ENCODE measurements at places on chromosomes 1 and 21.
A peak's percentile ranks its signal among the peaks of the same experiment; 100 is the strongest.

DNA sequence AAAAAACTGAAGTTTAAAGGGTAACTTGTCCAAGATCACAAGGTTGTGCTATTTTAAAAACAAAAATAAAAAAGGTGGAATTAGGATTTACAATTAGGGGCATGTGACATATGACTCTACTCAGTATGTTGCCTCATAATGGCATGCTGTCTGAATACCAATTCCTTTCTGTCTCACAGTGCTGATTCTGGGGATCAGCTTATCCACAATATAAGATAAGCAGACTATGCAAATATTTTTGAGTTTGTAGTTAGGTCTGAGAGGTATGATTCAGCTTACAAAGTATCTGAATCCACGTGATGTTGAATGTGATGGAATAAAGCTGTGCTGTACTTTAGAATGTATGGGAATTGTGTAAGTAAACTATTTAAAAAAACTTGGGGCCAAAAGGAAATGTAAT, 216.6 kb downstream of the HHIPL2 start:
- DNase-seq, result no peak

DNA sequence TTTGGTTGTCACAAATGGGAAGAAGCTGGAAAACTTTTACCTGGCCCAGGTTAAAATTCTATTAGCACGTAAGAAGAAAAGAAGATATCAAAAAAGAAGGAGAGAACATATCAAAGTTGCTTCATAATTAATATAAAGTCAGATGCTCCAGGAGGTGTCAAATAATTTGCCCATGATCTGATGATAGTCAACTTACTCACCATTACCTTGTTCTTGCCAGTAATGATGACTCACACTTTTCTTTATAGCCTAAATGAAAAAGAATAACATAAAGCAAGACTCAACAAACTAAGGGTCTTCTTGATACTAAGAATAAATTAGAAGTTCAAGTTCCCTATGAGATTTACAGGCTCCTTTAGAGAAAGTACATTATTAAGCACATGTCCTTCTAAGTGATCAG, 580.4 kb downstream of the TTLL7 start:
- no peak for DNase-seq

GRCh38 chr21:16388911-16389560, 659.3 kb downstream of the USP25 start:
- DNase-seq, result no peak

- no peak for DNase-seq
Observed at GRCh38 chr1:244992833-244993232, 128.5 kb upstream of the HNRNPU start.

- no peak for DNase-seq
Observed at GRCh38 chr1:74652711-74653139, 20.9 kb downstream of the ERICH3 start.

DNA sequence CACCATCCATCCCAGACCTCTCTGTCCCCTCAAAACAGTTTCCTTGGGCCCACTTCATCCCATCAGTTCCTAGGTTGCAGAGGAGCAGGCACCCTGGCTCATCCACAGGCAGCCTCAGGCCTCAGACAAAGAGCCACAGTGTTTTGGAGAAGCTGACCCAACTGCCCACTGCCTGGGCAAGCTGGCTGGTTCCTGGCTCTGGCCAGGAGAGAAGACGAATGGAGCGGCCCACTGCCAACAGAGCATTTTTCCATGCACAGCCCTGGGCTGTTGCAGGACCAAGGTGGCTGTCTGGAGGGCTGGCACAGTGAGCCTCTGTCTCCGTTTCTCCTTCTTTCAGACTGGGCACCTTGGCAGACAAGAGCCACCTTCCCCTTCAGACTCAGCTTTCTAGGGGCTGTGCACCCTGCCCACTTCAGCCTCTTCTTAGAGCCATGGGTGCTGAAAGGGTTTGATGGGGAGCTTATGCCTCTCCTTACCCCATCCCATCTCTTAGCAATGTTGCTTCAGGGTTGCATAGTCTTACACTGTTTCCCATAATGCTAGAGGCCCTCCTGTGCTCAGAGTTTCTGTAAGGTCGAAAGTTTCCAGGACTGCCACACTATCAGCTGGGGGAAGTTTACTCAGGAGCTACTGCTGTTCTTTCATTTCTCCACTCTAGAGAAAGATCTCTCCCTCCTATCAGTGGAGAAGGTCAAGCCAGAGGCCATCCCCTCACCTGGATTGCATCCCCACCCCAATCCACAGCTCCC, 973 bp downstream of the FMOD start:
- no peak for DNase-seq

DNA sequence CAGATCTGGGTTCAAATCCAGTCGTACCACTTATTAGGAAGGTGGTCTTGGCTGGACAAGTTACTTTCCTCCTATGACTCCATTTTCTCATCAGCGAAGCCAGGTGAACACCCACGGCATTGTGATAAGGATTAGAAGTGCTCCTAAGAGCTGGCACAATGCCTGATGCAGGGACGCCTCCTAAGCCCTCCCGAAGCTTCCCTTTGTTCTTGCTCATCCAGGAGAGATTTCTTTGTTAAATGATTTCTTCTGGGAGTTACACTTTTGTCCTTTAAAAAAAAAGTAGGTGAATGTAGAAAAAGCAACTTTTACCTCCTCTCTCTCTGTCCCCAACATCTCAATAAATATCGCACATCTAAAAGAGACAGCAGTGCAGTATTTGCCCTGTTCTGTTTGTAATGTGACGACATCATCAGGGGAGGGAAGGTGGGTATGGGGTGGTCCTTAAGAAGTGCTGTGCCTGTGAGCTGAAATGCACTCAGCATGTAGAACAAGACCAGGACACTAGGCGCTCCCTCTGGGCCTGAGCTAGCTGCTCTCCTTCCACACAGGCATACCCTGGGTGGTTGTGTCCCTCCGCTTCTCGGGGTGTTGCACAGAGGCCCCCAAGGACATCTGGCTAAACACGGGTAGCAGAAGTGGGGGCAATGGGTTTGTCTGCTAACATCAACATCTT, 43.9 kb downstream of the SUSD4 start:
- no peak for DNase-seq

- DNase-seq, result no peak
Observed at GRCh38 chr1:89823679-89824292, 3.0 kb downstream of the LRRC8D start.

DNA sequence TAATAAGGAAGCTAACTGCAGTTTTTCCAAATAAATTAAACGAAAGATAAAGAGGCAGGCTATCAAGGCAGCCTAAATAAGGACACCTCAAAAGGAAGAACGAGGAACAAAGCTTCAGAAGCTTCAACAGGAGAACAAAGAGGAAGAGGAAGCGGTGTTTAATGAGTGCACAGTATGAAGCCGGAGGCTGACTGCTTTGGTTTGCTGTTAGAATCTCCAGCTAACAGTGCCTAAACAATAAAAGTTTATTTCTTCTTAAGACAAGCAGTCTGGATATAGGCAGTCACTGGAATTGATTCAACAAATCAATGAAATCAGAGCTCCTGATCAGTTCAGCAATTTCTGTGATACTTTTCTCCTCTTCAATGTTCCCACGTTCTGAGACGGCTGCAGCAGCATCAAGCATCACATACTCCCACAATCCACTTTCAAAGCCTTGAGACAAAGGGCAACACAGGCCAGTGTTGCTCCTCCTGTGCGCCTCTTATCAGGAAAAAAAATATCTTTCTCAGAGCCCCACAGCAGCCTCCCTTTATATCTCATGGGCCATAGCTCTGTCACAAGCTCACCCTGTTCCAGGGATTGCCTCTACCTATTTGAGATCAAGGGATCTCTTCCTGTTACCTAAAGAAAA, 365.6 kb upstream of the ST6GALNAC5 start:
- no peak for DNase-seq

DNA sequence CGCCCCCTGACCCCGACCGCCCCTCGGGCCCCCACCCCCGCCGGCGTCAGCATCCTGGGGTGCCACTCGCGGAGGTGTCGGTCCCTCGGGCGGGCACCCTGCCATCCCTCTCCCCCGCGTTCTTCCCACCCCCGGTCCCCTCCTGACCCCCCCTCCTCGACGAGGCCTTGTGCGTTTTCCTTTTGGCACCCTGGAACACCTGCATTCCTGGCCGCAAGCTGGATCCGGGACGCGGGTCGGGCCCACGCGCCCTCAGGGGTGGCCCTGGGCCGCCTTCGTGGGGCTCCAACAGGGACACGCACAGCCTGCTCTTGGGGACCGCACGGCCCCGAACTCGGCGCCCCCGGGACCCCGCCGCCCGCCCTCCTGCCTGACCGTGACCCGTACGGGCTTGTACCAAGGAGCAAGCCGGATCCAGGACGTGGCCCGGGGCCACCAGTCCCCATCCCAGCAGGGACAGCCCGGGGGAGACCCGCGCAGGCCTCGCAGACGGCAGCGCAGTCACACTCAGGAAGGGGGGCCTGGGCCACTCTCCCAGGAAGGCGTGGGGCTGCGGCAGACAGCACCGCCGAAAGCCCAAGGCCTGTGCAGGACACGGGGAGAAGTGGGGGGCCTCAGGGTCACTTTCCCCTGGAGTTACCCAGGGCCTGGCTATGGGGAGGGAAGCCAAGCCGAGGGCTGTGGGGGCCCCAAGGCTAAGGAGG, 579 bp upstream of the SLC19A1 start:
- peak; percentile 53 for DNase-seq

- DNase-seq, result no peak
Observed at GRCh38 chr1:48831120-48831978, 54.7 kb upstream of the BEND5 start.

DNA sequence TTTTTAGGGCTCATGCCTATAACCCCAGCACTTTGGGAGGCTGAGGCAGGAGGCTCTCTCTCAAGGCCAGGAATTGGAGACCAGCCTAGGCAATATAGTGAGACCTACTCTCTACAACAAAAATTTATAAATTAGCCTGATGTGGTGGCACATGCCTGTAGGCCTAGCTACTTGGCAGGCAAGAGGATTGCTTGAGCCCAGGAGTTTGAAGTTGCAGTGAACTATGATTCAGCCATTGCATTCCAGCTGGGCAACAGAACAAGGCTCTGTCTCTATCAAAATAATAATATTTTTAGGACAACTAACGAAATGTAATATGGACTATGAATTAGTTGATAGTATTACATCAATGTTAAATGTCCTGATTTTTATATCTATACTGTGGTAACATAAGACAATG, 68.8 kb upstream of the ARID1A start:
- no peak for DNase-seq

DNA sequence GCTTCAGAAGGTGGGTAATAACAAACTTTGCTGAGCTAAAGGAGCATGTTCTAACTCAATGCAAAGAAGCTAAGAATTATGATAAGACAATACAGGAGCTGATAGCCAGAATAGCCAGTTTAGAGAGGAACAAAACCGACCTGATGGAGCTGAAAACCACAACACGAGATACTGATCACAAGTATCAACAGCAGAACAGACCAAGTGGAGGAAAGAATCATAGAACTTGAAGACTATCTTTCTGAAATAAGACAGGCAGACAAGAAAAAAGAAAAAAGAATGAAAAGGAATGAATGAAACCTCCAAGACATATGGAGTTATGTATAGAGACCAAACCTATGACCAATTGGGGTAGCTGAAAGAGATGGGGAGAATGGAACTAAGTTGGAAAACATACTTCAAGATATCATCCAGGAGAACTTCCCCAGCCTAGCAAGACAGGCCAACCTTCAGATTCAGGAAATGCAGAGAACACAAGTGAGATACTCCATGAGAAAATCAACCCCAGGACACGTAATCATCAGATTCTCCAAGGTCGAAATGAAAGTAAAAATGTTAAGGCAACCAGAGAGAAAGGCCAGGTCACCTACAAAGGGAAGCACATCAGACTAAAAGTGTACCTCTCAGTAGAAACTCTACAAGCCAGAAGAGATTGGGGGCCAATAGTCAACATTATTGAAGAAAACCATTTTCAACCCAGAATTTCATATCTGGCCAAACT, 20.5 kb downstream of the CD84 start:
- no peak for DNase-seq

DNA sequence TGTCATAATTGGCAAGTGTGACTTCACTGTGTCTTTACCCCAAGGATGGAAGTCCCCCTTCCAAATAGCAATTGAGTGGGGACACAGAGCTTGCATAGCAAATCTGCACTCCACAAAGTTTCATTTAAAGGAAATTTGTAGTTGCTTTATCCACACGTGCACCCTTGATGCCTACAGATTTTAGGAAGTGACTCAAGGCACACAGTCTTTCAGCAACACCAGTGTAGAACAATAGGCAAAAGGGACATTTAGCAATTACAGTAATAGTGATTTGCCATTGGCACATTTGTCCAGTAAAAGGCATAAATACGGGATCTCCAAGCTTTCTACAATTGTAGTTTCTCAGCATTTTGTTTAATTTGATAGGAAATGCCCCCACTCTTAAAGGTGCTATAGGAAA, 43.4 kb upstream of the KAZN start:
- DNase-seq, result no peak

DNA sequence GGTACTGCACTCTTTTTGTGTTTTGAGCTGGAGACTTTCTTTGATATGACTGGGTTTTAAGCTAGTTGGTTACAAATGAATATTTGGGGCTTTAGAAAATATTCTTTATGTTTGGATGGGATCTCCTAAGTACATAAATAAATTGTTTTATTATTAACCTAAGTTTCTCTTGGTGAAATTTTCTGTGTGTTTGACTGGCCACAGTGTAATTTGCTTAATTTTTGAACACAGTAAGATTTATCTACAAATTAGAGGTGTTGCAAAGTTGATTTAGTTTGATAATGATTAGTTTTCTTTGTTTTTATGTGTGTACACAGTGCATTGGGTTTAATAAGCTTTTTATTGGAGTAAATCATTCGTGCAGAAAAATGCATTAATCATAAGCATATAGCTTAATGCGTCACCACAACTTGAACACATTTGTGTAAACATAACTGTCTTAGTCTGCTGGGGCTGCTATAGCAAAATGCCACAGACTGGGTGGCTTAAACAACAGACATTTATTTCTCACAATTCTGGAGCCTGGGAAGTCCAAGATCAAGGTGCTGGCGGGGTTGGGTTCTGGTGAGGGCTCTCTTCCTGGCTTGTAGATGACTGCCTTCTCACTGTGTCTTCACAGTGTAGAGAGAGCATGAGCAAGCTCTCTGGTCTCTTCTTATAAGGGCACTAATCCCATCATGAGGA, 17.4 kb upstream of the SLC6A9 start:
- no peak for DNase-seq

GRCh38 chr21:28104346-28104745, 888.3 kb downstream of the LTN1 start:
- DNase-seq, result no peak

DNA sequence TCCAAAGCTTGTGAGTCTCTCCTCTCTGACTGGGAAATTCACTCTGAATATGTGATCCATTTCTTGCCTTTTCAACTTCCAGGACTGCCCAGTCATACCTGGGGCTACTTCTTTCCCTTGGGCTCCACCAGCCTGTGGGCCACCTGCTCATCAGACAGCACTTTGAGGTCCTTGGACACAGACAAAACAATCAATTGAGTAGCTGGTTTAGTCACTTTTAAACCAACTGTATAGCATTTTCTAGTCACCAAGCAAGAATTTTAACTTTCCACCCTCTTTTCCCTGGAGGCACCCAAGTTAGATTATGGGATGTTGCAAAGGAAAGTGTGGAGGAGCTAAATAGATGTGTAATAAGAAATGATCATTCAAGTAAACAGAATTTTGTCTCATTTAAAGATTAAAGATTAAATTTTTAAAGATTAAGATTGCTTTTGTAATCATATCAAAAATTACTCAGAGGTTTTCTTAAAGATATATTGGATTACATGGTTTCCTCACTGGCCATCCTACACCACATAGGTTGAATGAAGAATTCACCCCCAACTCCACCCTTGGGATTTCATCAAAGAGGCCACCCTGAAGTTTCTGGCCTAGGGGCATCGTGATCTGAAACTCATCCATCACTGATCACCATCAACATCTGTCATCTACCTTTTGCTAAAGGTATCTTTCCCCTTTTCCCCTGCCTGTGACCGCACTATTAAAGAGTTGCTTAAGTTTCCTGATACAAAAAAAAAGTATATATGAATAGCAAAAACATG, 219.2 kb upstream of the NR5A2 start:
- no peak for DNase-seq

GRCh38 chr1:225250432-225250831, 177.4 kb downstream of the LBR start:
- no peak for DNase-seq

Data from stimulated activated effector memory CD8-positive, alpha-beta T cell treated with anti-CD3 and anti-CD28 coated beads, Interleukin-12 subunit alpha, Interleukin-12 subunit beta, amount 100 ng/mL, for 72 hours (primary cell).